ENCODE measurements at places on chromosomes 3 and 15.
A peak's percentile ranks its signal among the peaks of the same experiment; 100 is the strongest.

DNA sequence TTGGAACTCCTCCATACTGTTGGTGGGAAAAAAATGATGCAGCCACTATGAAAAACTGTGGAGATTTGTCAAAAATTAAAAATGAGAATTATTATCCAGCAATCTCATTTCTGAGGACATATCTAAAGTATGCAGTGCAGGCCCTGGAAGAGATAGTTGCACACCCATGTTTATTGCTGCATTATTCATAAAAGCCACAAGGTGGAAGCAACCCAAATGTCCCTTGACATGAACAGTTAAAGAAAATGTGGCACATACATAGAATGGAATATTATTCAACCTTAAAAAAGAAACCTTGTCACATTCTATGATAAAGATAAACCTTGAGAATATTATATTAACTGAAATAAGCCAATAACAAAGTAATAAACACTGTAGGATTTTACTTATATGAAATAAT lies 80.9 kb upstream of the ARHGEF26 start:
- DNase-seq = no peak

GRCh38 chr3:193842029-193842798 lies 249.2 kb downstream of the OPA1 start:
- no peak for DNase-seq

DNA sequence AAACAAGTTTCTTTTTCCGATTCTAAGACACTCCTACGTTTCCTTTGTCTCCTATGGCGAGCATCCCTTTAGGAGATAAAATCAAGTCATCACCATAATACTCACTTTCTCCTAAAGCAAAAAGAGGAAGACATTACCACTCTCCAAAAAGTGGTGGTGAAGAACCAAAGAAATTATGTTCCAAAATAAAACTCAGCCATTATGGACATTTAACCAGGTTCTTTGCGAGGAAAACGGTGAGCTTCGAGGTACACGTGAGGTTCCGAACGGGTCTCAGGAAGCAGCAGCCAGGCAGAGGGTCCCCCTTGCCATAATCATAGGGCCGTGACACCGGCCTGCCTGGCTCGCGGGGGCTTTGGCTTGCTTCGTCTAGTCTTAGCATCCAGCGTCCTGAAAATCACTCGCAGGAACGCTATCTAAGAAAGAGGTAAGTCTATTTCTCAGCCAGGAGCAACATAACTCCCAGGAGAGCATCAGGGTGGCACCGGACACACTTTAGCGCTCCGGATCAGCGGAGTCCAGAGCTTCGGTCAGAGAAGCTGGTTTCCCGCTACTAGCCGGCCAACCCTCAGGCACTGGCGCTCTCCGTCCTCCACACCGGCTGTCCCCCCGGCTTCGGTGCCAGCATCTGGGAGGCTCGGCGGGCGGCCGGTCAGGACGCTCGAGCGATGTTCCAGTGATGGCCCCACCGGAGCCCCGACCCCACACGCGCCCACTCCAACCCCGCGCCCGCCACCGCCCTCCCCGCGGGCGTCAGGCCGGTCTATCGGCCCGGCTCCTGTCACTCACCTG lies 581 bp downstream of the IP6K1 start:
- DNase-seq = no peak

- DNase-seq = no peak
Observed at GRCh38 chr3:179512378-179512777, 50.3 kb upstream of the ACTL6A start.

GRCh38 chr3:96779810-96780209 lies 34.6 kb upstream of the EPHA6 start:
- no peak for DNase-seq

DNA sequence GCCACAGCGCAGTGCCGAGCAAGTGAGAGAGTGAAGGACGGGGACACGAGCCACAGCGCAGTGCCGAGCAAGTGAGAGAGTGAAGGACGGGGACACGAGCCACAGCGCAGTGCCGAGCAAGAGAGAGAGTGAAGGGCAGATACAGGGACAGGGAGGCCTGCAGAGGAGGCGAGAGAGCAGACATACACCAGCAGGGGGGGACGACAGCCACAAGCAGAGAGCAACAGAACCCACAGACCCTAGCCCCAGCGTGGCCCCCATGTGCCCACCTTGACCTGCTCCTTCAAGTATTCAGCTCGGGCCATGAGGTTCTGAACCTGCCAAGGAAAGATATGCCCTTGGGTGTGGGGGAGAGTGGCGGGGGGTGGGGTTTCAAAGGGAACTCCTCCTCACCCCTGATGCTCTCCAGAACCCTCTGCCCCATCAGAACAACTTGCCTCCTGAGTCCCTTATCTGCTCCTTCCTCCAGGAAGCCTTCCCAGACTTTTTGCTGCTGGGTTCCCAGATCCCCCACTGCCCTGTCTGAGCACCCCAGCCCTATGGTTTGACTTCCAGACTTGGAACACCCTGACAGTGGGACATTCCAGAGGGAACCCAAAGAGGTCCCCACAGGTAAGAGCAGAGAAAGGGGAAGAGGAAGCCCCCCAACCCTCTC lies 5.3 kb downstream of the ULK3 start:
- no peak for DNase-seq

DNA sequence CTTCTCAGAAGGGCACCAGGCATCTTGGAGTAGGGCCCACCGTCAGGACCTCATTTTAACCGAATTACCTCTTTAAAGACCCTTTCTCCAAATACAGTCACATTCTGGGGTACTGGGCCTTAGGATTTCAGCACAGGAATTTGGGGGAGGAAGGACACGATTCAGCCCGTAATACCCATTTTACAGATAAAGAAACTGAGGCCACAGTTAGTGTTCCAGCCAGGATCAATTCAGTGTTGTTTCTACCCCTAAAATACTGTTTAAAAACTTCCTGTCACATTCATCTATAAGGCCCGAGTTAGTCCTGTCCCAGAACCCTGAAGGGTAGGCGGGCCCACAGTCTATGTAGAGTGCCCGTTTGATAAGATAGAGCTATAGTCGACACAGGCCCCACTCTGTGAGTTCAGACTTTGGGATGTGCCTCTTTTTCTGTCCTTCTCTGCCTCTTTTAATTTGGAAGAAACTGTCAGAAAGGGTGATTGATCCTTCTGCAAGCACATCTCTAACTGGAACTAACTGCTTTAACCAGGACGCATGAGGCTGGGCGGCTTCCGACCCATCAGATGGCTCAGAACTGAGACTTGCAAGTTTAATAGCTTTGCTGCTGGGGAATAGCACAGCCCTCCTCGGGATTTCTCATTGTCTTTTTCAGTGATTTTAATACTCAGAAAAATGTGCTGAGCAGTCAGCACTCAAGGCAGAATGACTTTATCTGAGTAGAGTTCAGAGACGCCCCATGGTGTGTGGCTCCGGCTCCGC lies 19.5 kb downstream of the BFSP2 start:
- no peak for DNase-seq

- no peak for DNase-seq
Observed at GRCh38 chr15:101176625-101177024, 75.2 kb downstream of the CHSY1 start.

DNA sequence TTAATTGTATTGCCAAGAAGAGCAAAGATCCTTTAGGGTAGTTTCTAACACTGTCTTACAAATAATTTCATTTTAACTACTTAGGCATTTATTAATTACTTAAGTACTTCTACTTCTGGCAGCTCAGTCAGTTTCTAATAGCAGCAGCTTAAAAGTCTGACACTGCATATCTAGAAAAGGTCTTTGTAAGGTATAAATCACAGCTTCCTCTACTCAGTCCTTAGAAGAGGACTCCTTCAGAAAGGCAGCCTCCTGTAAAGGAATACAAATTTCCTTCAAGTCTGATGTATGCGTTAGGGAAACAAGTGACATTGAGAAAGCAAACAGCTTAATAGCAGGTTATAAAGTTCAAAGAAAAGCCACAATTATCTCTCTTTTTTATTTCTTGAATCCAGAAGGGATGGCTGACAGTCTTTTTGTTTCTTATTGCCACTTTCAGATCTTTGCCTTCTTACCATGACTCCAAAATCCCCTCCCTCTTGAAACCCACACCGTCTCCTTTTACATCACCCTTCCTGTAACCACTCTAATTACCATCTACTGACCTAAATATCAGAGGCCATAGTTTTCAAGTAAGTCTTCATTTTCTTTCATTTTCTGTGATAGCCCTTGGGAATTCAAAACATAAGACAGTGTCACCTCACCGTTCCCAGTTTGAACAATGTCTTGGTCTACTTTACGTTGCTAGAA lies 109.5 kb downstream of the CGGBP1 start:
- no peak for DNase-seq

- no peak for DNase-seq
Observed at GRCh38 chr15:88187195-88187594, 69.3 kb downstream of the NTRK3 start.

- DNase-seq = no peak
Observed at GRCh38 chr3:84299329-84299728, 659.5 kb upstream of the CADM2 start.

- no peak for DNase-seq
Observed at GRCh38 chr3:99108508-99108907, 207.0 kb upstream of the DCBLD2 start.

- no peak for DNase-seq
Observed at GRCh38 chr3:97835761-97836160, 13.9 kb downstream of the CRYBG3 start.

GRCh38 chr3:42980209-42980608 lies 1.1 kb downstream of the GASK1A start:
- no peak for DNase-seq

DNA sequence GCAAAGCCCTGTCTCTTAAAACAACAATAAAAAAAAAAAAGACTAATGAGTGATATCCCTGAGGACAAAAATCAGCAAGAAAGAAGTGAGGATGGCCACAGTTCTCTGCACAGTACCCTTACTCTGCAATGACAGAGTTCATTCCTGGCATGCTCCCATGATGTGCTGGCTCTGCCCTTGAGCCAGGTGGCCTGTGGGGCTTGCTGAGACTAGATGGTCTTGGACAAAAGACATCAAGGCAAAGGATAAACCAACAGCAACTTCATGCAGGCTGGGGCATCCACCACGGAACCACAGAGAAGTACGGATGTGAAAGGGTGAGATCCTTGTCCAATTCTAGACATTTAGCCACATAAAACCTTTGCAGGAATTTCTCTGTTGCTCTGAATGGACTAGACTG lies 12.7 kb downstream of the MGLL start:
- DNase-seq = no peak

GRCh38 chr3:188530226-188530625 lies 376.3 kb downstream of the LPP start:
- DNase-seq = no peak

- DNase-seq = no peak
Observed at GRCh38 chr3:160129459-160130061, 95.7 kb upstream of the C3orf80 start.

GRCh38 chr15:62584301-62585235 lies 419.5 kb upstream of the C2CD4B start:
- DNase-seq = no peak

DNA sequence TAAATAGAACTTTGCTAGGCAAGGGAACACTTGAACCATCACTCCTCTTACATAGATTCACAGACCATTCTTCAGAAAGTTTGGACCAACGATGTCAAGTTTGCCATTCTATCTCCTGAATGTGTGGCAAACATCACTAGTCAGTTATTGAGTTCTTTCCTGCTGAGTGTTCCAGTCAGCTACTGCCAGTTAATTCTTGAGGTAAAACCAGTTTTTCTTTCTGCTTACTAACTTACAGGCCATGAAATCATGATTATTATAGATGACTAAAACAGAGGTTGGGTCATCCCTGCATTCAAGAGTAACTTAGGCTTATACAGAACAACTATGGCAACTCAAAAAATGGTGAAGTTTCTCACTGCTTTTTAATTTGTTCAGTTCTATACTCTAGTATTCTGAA lies 88.2 kb downstream of the AP4E1 start:
- no peak for DNase-seq

DNA sequence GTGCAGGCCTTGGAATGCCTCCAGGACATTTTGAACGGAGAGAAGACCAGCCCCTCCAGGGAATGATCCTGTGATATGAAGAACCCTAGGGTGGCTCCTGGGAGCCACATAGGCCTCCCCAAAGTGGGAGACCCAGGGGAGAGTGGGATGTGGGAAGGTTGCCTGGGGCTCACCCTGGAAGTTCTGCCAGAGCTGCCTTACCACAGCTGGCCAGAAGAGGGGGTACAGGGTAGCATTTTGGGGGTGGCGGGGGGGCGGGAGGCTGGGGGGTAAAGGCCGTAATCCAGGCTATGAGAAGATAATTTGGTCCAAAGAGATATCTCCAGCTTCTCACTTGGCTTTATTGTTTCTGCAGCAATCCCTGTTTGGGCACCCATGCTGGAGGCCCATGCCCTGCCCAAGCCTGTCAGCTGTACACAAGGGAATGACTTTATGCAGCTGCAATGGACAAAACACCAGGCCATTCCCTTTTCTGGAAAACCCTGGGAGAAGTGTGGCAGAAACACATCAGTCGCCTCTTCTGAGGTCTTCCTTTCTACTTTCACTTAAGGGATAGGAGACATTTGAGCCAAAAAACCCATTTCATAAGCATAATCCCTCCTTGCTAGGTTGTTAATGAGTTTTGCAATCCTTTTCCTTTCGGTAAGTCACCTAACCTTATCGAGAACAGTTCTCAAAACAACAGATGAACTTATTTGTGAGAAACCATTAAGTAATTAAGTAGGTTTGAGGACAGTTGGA lies 11.0 kb upstream of the MUSTN1 start:
- DNase-seq = no peak

DNA sequence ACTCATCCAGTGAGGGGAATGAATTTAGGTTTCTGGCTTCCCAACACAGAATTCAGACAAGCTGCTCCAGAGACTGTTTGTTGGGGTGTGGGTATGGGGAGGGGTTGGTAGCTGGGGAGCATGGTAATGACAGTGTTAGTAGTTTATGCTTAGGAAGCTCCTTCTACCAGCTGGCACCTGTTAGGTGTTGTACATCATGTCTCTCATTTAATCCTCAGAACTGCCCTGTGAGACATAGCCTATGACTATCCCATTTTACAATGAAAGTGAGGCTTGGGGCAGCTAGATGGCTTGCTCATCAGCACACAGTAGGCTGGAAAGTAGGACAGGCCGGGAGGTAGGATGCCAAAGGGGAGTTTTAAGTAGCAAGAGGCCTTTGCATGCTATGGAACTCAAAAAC lies 2.5 kb downstream of the EIF4E3 start:
- no peak for DNase-seq

DNA sequence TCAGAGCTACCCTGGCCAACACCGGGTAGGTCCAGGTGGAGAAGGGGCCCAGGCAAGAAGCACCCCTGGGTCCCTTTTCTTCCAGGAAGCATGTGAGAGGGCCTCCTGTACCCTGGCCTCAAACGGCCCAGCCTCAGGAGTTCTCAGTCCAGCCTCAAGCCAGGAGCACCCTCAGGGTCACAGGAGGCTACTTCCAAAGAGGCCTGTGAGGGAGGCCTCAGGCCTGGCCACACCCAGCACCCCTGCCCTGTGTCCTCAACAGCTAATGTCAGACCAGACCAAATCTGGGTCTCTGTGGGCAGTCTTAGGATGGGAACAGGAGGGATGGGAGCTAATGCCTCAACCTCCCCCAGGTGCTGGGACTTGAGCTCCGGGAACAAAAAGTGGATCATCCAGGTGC lies 23.5 kb downstream of the PTH1R start:
- no peak for DNase-seq

GRCh38 chr15:85840079-85840801 lies 45.5 kb upstream of the KLHL25 start:
- DNase-seq = peak; percentile 73

GRCh38 chr3:195366200-195366925 lies 76.5 kb downstream of the ACAP2 start:
- no peak for DNase-seq

GRCh38 chr3:61268644-61269043 lies 17.4 kb upstream of the FHIT start:
- DNase-seq = no peak
